CD14-positive monocyte (primary cell): ENCODE measurements at places on chromosomes 3 and 15.

DNA sequence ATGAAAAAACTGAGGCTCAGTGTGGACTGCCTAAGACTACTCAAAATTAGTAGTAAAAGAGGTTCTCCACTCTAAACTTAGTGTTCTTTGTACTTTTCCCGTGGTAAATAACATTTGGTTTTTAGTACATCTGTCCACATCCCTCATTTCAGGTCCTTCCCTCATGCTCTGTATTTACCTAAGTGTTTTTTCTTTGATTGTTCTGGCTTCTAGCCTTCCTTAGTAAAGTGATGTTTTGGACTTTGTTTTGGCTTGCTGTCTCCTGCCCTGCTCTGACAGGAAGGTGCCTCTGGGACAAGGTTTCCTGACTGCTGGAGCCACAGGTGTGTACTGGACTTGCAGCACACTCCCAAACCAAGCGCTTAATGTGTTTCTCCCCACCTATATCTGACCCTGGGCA lies 29.9 kb upstream of the ALDH1A2 start:
- H3K27me3 ChIP-seq: peaks cover 4% of the 10 kb centered on the region
- no peak overlapping the region for H3K4me3 ChIP-seq
- H3K36me3 ChIP-seq: no peaks in the 10 kb centered on the region
- no peak overlapping the region for H3K27ac ChIP-seq
- DNase-seq: no peak

DNA sequence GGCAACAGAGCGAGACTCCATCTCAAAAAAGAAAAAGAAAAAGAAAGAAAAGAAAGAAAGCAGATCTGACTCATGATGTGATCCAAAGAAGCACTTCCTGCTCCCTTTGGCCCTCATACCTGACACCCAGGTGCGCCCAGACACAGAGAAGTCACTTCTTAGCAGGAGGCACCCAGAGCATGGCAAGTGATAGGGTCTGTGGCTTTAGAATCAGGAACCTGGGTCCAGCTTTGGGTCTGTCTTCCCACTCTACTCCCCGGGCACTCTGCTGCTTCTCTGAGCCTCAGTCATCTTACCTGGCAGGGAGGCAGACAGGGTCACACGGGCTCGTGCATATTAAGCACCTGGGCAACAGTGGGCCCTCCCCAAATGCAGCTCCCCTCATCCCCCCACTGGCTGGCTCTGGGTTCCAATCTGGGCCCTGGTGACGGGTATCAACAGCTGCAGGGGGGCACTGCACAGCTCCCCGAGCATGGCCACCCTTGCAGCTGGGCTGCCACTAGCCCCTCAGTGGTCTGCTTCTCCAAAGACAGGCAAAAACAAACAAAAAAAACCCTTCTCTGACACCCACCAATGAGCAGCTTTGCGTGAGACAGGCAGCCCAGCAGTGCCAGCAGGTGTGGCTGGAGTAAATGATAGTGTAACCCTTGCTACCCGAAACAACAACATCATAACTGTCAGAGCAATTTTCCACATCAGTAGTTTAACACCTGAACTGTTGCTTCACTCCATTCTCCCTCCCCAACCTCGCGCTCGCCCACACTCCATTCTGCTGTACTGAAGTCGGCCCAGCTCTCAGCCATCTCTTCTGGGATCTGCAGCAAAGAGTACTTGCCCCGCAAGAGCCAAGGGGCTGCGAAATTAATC lies 99.8 kb downstream of the MEGF11 start:
- no peaks in the 10 kb centered on the region for H3K4me1 ChIP-seq
- H3K4me3 ChIP-seq: no peak overlapping the region
- no peaks in the 10 kb centered on the region for H3K36me3 ChIP-seq
- no peak overlapping the region for H3K27ac ChIP-seq
- no peak for DNase-seq

GRCh38 chr3:172094621-172095557 lies 55.5 kb downstream of the FNDC3B start:
- peaks cover 50% of the 10 kb centered on the region for H3K4me1 ChIP-seq
- no peak overlapping the region for H3K27ac ChIP-seq
- no peak overlapping the region for H3K4me3 ChIP-seq
- no peak for DNase-seq
- H3K27me3 ChIP-seq: no peaks in the 10 kb centered on the region
- no peaks in the 10 kb centered on the region for H3K36me3 ChIP-seq

- no peak overlapping the region for H3K4me3 ChIP-seq
- H3K36me3 ChIP-seq: no peaks in the 10 kb centered on the region
- DNase-seq: no peak
- peaks cover 5% of the 10 kb centered on the region for H3K27me3 ChIP-seq
- H3K4me1 ChIP-seq: no peaks in the 10 kb centered on the region
Observed at GRCh38 chr3:98894791-98895576, 6.5 kb downstream of the DCBLD2 start.

GRCh38 chr3:3015185-3016089 lies 94.7 kb downstream of the IL5RA start:
- H3K4me1 ChIP-seq: no peaks in the 10 kb centered on the region
- no peaks in the 10 kb centered on the region for H3K27me3 ChIP-seq
- H3K36me3 ChIP-seq: no peaks in the 10 kb centered on the region

DNA sequence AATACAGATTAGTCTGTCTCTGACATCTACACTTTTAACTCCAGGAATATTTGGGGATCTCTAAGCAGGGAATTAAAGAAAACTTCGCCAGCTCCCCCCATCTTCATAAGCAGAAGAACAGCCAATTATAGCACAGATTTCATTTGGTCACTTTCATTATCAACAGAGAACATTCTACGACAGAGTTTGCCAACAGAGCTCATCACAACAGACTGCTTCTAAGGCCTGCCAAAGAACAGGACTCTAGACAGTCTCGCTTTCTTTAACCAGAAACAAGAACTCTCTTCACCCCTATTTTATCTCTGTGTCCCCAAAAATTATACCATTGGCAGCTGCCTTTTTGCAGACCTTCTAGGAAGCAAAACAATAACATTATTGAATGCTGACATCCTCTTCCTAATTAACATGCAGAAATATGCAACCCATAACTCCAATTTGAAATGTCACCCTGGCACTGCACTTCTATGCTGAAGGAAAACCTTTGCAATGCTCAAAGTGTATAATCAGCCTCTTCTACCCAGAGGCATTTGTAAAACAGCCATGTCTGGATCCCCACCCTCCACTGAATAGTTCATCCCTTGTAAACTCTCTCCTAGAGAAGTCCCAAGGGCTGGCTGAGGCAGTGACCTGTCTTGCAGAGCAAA lies 552.8 kb downstream of the MAGI1 start:
- no peak overlapping the region for H3K4me3 ChIP-seq
- no peak for DNase-seq
- no peak overlapping the region for H3K27ac ChIP-seq

GRCh38 chr3:177837951-177838655 lies 640.8 kb upstream of the TBL1XR1 start:
- no peak overlapping the region for H3K4me3 ChIP-seq
- H3K27ac ChIP-seq: no peak overlapping the region
- DNase-seq: no peak
- no peaks in the 10 kb centered on the region for H3K36me3 ChIP-seq

DNA sequence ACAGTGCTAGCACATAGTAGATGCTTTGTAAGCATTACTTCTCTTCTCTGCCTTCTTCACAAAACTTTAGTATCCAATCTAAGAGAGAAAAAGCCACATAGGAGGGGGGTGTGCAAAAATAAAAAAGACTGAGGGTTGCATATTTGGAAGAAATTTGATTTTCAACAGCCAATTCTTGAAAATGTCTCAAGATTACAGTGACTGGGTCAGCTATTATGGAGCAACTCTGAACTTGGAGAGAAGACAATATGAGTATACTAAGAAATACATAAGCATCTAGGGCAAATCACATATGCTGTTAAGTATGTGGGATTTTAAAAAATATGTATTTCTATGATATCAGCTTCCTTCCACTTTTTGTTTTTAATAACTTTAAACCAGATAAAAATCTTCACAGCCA lies 196.6 kb upstream of the GOLIM4 start:
- DNase-seq: no peak
- H3K4me3 ChIP-seq: no peak overlapping the region
- H3K36me3 ChIP-seq: no peaks in the 10 kb centered on the region
- no peak overlapping the region for H3K27ac ChIP-seq

DNA sequence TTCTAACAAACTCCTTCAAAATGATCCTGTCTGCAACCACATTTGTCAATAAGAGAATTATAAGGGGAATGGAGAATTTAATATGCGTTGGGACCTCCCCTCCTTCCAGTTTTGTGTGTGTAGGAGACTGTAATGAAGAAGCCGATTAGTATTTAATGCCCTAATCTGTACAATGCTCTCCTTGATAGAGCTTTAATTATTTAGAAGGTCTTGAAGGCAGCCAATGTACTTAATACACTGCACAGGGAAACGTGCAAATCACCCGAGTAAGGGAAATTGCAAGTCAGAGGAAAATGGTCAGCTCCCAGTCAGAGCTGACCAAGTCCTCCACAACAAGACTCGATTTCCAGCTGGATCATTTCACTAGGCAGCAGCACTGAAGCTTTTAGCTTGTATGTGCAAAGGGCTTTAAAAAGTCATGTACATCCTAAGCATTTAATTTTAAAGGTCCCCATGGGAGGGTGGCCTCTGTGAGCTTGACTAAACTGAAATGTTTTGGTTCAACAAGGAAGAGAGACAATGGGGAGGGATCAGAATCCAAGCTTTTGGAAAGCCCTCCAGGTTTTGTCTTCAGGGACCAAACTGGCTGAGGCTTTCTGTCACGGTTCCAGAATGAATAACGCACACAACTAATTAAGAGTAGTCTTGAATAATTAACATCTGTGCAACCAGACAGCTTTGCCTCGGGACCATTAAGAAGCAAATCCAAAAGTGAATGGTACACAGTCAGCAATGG lies 159.8 kb upstream of the MITF start:
- no peaks in the 10 kb centered on the region for H3K36me3 ChIP-seq
- no peaks in the 10 kb centered on the region for H3K4me1 ChIP-seq
- no peak for DNase-seq
- no peak overlapping the region for H3K4me3 ChIP-seq

DNA sequence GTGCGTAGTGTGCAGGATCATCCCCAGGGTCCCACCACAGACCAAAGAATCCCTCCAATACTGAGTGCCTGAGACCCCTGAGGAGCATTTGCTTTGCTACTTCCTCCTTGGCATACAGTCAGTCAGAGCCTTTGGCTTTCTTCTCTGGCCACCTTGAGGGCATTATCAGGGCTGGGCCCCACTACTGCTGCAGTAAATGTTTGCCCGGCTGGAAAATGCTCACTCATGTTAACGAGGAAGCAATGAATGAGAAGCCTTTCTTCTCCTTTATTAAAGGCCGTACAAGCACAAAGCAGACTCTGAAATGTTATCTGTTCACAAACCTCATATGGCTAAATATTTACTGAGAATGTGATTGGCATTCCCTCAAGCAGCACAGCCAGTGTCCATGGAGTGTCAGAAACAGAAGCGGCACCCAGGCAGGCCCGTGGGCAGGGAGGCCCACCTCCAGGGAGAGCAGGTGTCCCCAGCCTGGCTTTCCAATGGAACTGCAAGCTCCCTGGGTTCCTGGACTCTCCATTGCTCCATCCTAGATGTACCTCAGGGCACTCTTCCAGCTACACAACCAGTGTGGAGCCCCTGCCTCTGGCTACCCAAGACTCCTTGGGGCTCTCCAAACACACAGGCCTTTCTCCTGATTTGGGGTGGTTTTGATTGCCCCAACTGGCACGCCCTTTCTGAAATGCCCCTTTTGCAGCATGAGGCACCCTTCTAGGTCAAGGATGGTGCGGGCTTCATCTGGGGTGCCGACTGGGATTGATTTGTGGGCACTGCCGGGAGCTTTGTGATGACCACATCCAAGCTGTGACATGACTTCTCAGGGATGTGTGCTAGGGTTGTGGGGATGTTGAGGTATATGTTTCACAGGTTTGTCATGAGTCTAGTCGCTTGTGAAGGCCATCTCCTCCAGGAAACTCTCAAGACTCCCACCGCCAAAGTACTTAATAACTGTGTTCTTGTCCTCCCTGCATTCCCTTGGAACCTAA lies 195.6 kb downstream of the FAM43A start:
- peak; percentile 54 for DNase-seq
- H3K4me1 ChIP-seq: peaks cover 51% of the 10 kb centered on the region
- peak overlapping the region; percentile 85 for H3K27ac ChIP-seq
- no peaks in the 10 kb centered on the region for H3K27me3 ChIP-seq

- no peaks in the 10 kb centered on the region for H3K27me3 ChIP-seq
- no peak overlapping the region for H3K4me3 ChIP-seq
- no peak overlapping the region for H3K27ac ChIP-seq
- DNase-seq: no peak
- no peaks in the 10 kb centered on the region for H3K4me1 ChIP-seq
Observed at GRCh38 chr15:60945196-60945595, 283.9 kb downstream of the RORA start.

DNA sequence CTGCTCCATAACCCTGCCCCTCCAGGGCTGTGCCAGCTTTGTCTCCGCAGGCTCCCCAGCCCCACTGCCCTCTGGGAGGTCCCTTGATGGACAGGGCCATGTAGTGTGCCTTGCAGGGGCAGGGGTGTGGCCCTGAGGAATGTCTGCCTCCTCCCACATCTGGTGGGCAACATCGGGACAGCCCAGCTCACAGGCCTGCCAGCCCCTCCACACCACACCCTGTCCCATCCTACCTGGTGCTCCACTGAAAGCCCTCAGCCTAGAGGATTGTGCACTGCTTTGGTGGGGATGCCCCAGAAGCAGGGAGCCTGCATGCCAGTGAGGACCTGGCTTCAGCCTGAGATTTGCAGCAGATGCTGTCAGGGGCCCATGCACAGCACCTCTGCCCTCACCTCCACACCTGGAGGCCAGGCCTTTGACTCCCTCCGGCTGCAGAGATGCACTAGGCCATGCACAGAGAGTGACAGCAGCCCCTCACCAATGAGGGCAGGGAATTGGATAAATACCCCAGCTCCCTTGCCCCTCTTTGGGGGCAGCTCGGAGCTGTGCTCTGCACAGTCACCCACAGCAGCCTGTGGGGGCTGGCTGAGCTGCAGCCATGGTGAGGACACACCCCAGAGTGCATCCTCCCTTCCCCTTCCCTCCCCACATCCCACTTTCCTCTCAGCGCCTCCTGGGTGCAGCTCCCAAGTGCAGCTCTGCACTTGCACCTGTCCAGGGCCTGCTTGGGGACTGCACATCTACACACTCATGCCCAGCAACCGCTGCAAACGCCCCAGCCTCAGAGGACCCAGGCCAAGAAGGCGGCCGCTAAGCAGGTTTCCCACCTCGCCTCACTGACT lies 2.7 kb downstream of the C3orf22 start:
- H3K27me3 ChIP-seq: no peaks in the 10 kb centered on the region
- no peaks in the 10 kb centered on the region for H3K36me3 ChIP-seq
- H3K4me1 ChIP-seq: no peaks in the 10 kb centered on the region
- peak; percentile 1 for DNase-seq
